ENCODE measurements at places on chromosomes 12 and 14.

DNA sequence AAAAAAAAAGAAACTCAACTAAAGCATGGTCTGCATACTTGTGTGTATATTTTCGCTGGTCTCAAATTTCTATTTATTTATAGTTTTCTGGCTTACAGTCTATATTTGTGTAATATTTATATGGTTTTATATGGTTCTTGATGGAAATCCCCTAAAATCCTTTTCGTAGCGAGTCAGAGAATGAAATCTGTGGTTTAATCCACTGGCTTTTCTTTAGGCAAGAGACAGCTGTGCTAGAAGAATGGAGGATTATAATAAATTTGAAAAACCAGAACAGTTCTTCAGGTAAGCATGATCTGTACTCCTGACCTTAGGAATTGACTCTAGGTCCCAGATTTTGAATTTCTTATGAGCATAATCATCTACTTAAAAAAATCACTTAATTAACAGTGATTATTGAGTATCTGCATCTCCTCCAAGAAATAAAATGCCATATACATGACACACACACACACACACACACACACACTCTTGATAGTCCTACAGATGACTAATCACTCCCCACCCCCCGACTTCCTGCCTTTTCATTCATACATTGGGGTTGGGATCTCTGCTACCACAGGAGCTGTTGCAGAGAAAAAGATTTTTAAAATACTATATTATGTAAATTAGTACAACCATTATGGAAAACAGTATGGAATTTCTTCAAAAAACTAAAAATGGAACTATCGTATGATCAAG lies 113.4 kb downstream of the CRADD start:
- no peak for DNase-seq

DNA sequence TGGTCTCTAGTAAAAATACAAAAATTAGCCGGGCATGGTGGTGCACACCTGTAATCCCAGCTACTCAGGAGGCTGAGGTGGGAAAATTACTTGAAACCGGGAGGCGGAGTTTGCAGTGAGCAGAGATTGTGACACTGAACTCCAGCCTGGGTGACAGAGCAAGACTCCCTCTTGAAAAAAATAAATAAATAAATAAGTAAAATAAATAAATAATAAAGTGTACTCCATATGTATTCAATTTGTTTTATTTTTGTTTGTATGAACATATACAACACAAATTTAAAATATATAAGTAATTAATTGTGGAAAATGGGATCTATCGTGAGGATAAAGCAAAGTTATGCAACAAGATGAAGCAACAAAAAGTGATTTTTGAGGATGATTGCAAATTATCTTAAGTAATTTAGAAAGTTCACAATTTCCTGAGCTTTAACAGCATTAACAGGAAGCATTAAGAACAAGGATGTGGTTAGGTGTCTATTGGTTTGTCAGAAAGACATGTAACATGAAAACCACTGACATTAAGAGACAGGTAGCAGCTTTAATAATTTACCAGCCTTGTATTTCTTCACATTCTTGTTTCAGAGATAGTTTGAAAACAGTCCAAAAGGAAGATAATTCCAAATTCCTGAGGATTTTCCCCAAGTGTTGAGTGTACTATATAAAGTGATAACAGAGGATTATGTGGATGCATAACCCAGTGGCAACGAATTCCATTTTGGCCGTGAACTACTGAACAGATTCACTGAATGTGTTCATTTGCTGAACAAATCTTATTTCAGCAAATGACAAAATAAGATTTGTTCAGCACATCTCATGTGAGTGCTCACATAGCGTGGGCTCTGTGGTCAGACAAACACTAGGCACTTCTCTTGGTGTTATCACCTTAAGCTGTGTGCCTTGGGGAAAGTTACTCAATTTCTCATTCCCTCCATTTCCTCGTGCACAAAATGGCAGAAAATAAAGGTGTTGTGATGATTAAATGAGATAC lies 68.6 kb upstream of the RESF1 start:
- DNase-seq: no peak

DNA sequence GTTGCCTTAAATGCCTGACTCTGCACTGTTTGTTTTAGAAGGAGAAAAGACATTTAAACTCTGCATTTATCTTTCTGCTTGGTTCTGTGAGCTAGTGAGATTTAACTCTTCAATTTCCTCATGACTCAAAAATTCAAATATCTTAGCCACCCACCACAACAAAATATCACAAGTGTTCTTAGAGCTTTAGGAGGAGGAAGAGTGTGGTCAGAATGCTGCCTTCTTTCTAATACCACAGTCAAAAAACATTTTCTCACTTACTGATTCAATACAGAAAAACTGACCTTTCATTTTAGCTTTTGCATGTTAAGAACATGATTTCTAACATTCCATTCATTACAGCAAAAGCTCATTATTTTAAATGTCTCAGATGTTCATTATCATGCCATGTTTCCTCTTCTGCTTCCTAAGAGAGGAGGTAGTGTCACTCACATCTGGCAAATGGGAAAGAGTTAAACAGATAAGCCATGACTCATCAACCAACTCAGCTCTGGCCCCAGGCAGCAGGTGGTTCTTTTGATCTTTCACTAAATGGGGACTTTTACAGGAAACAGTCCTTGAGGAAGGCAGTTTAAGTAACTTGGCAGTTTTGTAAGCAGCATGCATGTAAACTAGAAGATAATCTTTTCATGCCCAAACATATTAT lies 56.4 kb upstream of the RNU6-8 start:
- DNase-seq: no peak

GRCh38 chr12:116133636-116134214 lies 143.8 kb downstream of the MED13L start:
- no peak for DNase-seq

- DNase-seq: no peak
Measured at GRCh38 chr12:95204141-95204866, 13.0 kb downstream of the FGD6 start.

DNA sequence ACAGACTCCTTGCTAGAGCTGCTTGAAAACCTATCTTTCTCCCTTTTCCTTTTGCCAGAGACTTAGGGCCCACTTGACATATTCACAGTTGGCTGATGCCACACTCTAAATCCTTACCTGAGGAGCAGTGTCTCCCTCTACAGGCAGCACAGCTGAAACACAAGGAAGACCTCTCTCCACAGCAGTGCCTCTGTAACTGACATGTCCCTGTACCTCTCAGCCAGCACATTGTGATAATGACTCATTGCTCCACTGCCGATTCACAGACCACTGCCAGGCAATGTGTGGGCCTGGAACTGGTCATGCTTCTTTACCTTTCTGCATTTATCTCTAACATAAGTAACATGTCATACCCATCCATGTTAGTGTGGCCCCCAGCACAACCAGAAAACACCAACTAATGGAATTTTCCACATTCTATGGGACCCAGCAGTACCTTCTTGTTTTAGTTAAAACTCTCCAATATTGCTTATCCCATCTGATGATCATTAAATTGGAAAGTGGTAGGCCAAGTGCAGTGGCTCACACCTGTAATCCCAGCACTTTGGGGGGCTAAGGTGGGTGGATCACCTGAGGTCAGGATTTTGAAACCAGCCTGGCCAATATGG lies 56.5 kb downstream of the GTF2A1 start:
- peak; percentile 65 for DNase-seq

GRCh38 chr12:102691773-102692555 lies 211.6 kb upstream of the IGF1 start:
- no peak for DNase-seq

- DNase-seq: no peak
Measured at GRCh38 chr14:38567703-38568102, 311.8 kb upstream of the CLEC14A start.

- DNase-seq: no peak
Measured at GRCh38 chr12:48028541-48029431, 24.5 kb upstream of the COL2A1 start.

GRCh38 chr12:93108985-93109384 lies 179.9 kb upstream of the EEA1 start:
- DNase-seq: no peak

All from activated CD8-positive, alpha-beta memory T cell treated with anti-CD3 and anti-CD28 coated beads for 24 hours (primary cell).